Activated T-cell treated with anti-CD3 and anti-CD28 coated beads for 1 hour (primary cell): ENCODE measurements at places on chromosomes 4 and X.

- DNase-seq, result no peak
These were observed 5.5 kb downstream of the ZNF827 start for GRCh38 chr4:145933134-145933533.

DNA sequence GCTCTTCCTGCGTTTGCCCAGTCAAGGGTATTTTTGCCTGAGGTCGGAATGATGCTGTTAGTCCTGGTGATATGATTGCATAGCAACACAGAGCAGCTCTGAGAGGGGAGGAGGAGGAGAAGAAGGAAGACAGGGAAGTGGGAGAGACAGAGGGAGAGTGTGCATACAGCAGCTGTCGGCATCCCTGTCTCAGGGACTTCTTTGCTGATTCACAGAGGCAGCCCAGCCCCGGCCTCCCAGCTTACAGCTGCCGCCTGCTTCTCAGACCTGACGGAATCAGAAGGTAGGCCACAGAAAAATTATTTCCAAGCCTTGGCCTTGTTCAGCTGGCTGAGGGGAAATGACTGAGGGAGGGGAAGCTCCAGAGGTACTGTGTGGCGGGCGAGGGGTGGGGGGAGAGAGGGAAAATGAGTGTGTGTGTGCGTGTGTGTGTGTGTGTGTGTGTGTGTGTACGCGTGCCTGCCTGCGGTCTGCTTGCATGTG is 319 bp downstream of the DRP2 start:
- peak; percentile 1 for DNase-seq

GRCh38 chr4:76035799-76036380 is at the start of gene CXCL11:
CXCL11 (minus strand) TSS chr4:76036070; CDS start chr4:76035987, 83 bp downstream.
- DNase-seq, result no peak

GRCh38 chr4:94689155-94689860 is 68.4 kb upstream of the BMPR1B start:
- DNase-seq, result no peak

DNA sequence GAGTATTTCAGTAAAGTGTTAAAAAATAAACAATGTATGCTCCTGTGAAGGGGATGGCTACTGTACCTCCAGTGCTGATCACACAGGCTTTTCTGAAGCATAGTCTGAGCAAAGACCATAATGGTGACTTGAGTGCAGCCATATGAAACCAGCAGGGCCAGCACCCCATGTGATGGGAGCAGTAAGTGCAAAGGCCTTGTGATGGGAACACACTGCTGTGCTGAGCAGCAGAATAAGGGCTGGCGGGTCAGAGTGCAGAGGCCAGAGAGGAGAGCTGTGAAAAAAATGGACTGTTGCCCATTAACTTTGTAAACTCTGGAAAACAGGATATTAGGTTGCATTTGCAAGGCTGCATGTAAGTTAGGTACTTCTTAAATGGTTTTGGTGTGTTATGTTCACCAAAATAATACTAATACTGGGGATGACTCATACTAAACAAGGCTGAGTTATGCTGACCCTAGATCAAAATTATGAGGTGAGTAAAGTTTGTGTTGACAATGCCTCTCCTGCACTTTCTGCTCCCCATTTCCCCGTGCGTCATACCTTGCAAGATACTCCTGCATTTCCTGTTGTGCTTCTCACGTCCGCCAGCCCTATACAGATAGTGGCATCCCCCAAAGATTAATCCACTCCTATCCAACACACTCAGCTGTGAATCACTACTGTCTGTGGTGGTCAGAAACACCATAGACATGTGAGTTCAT is 67.0 kb upstream of the FAM9A start:
- DNase-seq, result no peak

GRCh38 chr4:8182858-8183725 is 16.0 kb upstream of the SH3TC1 start:
- no peak for DNase-seq

DNA sequence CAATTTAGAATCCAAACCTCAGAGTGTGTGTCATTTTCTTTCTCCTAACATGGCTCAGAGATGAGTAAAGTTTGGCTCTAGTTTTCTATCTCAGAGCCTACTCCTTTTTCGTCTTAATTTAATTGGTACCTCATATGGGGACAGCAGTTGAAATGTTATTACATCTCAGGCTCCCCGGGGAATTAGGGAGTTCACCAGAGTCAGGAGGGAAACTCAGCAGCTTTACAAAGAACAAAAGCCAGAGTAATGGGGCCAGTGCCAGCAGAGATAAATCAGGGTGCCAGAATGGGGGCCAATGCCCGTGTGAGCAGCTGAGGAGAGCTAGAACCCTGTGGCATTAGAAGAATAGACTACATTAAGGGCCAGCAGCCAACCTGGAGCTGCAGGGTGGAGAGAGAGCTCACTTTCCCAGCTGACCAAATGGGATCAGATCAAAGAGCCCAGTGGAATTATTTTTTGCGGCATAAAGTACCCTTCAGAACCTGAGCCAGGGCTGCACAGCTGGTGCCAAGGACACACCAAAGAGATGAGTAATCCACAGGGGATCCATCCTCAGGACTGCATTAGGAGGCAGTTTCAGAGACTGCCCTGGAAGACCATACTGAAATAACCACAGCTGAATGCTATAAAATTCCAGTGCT is 207.1 kb upstream of the DKK2 start:
- no peak for DNase-seq

GRCh38 chr4:38804654-38805295 is at the start of gene TLR1:
TLR1 (minus strand) TSS chr4:38804791; CDS start chr4:38798831, 5,960 bp downstream.
- no peak for DNase-seq

GRCh38 chrX:39843318-39843717 is 254.4 kb downstream of the BCOR start:
- no peak for DNase-seq

GRCh38 chr4:151094290-151094751 is 5.1 kb upstream of the RPS3A start:
- DNase-seq, result no peak

GRCh38 chrX:23726191-23726590 is 16.9 kb downstream of the ACOT9 start:
- DNase-seq, result no peak

- no peak for DNase-seq
These were observed 63.5 kb downstream of the PDK3 start for GRCh38 chrX:24528605-24529004.

DNA sequence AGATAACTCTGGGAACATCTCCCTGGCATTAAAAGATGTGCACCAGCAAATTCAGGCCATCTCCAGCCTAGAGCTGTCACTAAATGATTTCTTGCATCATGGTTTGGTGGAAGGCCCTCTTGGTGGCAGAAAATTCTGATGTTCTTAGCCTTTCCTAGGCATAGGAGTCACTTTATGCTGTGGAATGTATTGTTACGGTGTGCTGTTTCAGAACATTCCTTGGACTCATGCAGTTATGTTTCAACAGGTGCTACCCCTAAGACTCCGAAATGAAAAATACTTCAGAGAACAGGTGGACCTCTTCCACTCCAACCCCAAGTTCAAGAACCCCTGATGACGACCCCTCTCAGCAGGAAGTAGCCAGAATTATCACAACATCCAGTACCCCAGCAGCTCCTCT is 20.3 kb upstream of the PAPSS1 start:
- DNase-seq, result no peak

DNA sequence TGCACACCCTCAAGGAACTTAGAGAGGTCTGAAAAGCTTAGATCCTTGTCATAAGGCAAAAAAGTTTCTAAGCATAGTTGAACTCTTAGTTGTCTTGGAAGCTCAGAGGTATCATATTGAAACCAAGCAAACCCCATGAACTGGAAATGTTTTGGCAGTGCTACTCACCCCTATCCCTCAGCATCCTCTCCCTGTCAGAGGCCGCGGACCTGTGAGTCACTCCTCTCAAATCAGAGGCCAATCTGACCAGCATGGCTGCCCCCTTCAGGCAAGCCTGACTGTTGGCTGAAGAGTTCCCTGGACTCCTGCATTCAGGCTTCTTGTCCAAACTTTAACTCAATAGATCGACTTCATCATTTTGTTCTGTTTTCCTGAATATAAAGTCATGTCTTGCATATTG is 69.4 kb downstream of the KCNIP4 start:
- DNase-seq, result no peak

GRCh38 chr4:34182306-34182705 is 2062.0 kb downstream of the ARAP2 start:
- no peak for DNase-seq

GRCh38 chr4:145840162-145840768 is 98.4 kb downstream of the ZNF827 start:
- DNase-seq, result no peak

DNA sequence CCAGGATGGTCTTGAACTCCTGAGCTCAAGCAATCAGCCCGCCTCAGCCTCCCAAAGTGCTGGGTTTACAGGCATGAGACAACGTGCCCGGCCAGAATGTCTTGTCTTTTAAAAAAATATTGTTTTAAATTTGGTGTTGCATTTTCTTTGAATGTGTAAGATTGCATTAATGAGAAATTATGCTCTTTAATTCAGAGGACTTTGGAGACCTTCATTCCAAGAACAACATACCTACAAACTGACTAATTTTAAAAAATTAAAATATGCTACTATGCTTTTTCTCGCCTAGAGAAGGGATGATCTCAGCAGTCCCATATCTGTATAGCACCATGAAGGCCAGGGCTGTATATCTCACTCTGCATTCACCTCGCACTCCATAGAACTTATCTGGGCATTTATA is 204.3 kb upstream of the SLC7A11 start:
- DNase-seq, result no peak

GRCh38 chr4:24594887-24595286 is 10.5 kb upstream of the DHX15 start:
- no peak for DNase-seq

DNA sequence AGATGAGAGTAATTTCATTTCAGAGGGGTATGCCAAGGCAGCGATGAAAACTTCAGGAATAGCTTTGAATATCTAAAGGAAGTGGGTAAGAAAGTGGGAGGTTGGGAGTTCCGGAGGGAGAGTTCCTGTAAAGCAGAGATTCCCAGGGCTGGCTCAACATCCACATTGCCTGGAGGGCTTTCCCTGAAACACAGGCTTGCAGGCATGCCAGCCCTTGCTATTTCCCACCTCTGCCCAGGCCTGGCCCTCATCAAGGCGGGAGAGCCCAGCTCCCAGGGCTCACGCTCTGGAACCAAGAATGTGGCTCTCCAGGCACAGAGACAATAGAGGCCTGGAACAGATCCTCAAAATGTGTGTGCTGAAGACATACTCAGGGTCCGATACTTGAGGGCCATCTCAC is 43.8 kb upstream of the CLDN34 start:
- no peak for DNase-seq

DNA sequence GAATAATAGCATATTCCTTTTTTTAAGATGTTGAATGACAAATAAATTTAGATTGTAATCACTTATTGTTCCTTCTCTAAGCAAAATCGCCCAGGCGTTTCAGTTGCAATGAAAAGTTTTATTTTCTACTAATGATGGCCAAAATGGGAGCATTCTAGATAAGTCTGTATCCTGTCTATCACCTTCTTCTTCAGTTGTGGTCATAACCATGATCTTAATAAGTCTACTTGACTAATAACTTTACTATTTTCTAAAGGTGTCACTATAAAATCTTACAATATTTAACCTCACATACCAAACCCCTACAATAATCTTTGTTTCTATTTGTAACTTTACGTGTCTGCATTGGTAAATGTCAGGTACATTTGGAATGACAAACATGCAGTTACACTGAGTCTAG is 723.7 kb upstream of the MAGEB2 start:
- DNase-seq, result no peak

DNA sequence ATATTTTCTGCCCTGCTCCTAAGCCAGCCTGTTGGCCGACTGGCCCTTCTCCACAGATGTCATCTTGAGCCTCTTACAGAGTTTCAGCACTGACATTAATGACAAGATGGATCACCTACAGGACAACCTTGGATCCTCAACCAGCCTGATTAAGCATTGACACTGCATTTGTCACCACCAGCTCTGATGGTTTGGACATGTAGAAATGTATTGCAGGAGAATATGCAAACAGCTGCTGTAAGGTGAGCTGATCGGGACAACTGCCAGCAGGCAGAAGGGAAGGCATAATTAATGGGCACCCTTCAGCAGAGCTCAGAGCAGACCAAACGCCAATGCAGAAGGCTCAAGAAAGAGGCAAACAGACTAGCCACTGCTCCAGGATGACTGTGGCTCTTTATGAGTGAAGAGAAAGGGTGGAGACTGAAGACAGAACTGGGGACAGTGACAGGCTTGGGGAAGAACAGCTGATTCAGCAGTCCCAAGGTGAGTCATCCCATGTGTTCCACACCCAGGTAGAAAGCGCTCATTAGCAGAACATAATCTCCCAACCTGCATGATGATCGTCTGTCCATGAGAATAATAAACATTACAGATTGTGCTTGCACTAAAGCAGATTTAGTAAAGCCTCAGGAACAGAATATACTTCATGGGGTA is 6.7 kb downstream of the CORIN start:
- no peak for DNase-seq

- no peak for DNase-seq
These were observed 232.3 kb downstream of the FRMPD4 start for GRCh38 chrX:12370497-12370986.

- DNase-seq, result no peak
These were observed 210.2 kb downstream of the DMD start for GRCh38 chrX:33001107-33001506.

DNA sequence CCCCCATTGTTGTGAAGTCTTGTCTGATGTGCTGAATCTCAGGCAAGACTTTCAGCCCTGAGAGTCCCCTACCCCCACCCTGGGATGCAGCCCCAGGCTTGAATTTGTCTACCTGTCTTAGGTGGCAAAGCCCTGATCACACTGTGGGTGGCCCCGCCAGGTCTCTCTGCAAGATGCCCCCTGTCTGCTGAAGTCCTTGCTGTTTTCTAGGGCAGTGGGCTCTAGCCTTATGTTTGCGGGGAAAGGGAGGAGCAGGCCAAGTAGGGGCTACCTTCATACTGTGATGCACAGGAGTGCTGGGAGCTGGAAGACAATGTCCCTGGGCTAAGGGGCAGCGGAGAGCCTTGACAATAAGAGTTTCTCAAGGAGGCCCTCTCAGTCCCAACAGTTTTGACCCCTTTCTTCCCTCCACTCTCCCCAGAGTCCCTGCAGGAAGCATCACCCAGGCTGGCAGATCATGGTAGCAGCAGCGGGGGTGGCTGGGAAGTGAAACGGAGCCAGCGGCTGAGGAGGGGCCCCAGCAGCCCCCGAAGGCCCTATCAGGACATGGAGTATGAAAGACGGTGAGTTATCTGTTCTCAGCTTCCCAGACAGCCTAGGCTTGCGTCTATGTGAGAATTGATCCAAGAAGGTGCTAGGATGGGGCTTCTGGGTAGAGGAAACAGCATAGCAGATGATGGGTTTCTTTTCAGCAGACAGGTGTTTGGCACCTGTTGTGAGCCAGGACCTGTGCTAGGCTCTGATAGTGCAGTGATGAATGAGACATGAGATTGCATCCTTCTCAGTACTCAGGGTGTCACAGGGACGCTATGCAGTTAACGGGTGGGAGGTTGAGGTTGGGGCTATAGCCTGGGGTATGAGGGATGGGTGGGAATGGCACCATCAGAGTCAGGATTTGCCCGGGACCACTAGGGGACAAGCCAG is 2.2 kb downstream of the RBM10 start:
- DNase-seq, result no peak

DNA sequence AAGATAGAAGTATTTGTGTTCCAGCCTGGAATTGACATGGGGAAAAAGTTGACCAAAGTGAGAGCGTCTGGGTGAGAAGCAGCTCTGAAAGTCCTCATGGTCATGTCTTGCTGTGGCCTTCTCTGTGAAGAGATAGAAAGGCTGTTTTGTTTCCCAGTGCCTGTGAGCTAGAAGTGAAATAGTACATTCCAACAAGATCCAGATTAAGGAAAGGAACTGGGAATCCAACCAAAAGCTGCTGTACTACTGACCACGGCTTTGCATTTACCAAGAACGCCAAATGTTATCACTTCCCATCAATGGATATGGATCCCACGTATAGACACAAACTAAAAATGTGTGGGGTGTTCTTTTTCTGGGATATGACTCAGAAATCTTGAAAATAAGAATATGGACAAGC is 51.2 kb downstream of the TENM3 start:
- no peak for DNase-seq

- DNase-seq, result no peak
These were observed 73.2 kb downstream of the PAK3 start for GRCh38 chrX:111169141-111169540.
